GM19239 (cell line): ENCODE measurements at places on chromosomes 12 and 14.

DNA sequence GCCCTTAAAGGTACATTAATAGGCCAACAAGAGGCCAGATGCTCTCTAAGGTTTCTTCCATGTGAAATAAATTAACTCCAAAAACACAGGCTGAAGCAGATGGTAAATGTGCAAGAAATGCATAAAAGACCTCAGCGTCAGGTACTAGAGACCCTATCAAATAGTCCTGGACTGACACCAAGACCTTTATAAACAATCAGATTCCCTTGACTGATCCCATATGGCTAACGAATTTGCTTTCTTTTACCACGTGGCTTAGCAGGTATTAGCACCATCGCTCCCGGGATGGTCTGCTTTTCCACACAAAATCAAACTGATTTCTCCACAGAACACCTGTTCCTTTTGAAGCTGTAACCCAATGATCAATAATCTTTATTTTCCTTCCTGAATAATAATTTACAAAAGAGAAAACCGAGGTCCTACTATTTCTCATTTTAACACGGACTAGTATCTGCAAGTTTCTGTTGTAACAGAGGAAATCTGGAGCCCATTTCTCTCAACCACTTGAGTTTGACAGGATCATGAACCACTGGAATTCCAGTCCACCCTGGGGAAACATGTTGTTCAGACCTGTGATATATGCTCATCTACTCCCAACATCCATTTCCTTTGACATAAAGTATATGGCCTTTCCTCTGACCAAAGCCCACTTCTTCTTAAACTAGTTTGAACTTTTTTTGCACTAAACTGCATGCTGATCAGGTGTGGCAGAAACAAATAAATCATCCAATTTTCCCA, 48.2 kb upstream of the DAAM1 start:
- DNase-seq = no peak

DNA sequence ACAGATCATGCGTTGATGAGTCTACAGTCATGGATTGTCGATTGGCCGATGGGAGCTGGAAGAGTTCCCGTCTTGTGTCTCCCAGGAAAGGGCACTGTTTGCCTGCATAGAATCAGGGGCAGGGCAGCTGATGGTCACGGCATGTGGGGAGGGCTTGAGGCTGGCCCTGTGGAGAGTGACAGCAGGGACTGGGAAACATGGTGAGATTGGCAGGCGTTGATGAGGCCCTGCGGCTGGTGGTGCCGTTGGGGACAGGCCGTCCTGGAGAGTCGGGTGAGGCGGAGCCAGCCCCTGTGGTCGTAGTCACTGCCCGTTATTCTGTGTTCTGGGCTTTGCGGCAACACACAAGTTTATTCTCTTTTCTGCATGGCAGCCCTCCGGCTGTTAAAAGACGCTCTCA, 52.9 kb downstream of the TECPR2 start:
- no peak for DNase-seq

DNA sequence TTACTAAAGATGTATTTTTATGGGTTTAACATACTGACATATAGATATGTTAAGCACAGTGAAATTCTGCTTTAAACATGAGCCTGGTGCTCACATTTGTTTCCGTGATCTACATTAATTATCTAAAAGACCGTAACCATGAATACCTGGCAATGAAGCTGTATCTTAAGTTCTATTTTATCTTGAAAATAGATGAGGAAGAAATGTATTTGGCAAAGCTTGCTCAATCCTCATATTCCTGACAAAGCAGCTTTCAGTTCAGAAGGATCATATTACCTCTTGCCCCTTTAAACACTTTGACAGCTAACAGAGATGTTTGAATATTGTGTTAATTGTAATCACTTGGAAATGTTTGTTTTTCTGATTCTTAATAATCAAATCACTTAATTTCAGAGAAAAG, 9.8 kb downstream of the EPYC start:
- no peak for DNase-seq

GRCh38 chr12:16243487-16244412, 33.7 kb downstream of the SLC15A5 start:
- DNase-seq = no peak

DNA sequence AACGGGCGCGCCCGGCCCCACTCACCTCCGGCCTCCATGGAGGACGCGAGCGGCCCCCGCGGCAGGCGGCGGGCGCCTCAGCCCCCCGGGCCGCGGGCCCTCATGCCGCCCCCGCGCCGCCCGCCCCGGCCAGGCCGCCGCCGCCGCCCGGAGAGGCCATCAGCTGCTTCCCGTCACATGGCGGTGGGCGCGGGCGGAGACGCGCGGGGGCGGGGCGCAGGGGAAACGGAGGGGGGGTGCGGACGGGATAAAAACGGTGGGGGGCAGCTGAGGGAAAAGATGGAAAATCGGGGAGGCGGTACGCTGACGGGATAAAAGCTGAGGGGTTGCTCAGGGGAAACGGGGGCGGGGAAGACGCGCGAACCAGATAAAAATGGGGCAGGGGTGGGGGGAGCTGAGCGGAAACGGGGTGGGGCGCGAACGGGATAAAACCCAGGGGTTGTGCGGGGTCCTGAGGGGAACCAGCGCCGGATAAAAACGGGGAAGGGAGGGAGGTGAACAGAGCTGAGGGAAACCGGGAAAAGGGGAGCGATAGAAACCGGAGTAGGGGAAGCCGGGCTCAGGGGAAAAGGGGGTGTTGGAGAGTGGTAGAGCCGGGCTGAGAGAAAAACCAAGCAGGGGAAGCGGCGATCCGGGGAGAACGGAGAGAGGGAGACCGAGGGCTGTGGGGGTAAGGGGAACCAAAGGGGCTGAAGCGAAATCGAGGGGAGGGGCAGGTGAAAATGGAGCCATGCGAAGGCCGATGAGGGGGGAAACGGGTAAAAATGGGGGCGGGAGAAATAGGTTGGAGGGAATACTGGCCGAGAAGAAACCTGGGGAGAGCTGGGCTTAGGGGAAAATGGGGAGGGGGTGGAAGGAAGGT, at the start of gene WSB2:
WSB2 (minus strand) TSS at position 169 of the 862 bp plus-strand sequence; CDS start at position 38, 131 bp downstream.
- DNase-seq = peak; percentile 56

DNA sequence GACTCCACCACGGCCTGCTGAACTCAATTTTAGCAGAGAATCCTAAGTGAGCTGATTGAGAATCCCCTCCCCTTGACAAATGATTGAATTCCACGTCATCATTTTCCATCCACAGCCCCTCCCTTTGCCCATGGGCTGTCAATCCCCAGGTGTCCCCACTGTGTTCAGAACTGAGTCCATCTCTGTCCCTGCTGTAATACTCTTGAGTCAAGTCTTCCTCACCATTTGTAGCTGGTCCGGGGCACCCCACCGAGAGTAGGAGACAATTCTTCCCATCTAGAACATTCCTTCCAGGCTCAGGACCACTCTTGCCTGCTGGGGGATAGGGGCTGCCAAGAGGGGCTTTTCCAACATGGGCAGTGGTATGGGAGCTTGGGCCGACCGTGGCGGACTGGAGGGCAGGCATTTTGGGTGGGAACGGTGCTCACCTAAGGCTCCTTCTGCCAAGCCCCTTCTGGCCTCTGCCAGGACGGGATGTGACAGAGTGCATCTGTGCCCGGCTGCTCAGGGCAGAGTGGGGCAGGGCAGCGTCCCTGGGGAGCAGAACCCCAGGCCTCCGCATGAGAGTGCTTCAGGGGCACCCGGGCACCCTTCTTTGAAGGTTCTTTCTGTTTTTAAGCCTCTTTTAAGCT, 218.1 kb upstream of the RTL1 start:
- DNase-seq = no peak

GRCh38 chr12:15011162-15011561, 38.3 kb downstream of the PDE6H start:
- no peak for DNase-seq

DNA sequence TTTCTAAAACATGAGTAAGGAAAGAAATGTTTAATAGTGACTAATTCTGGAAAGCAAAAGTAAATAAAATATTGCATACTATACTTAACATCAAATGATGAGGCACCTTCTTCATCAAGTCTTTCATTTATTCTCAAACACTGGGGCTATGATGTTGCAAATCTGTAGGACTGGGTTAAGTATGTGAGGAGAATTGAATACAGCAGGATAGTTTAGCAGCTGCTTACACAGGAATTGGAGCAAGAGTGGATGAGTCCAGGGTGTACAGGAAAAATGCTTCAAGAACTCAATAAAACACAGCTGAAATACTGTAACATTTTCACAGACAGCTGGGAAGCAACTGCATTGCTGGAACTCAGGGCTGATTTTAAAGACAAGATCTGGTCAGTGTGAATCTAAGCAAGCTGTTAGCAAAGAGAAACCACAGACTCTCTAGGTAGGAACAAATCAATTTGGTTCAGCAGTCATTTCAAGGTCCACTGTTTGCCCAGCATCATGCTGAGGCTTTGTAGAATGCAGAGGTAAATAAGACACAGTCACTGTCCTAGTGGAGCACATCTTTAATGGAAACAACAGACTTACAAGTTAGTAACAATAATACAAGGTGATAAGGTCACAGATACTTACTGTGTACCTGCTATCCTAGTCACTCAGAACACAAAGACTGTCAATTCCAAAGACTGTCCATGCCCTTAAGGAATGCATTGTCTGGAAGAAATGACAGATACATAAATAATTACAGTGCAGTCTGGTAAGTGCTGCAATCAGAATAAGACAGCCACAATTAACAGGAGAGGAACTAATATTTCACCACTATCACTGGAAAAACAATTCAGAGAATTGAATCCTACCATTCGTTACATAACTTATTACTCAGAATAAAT, 96.8 kb upstream of the DACT1 start:
- DNase-seq = no peak

- DNase-seq = no peak
Measured at GRCh38 chr12:104758771-104759170, 199.3 kb downstream of the SLC41A2 start.

- DNase-seq = no peak
Measured at GRCh38 chr12:68675101-68675842, 11.5 kb upstream of the NUP107 start.

DNA sequence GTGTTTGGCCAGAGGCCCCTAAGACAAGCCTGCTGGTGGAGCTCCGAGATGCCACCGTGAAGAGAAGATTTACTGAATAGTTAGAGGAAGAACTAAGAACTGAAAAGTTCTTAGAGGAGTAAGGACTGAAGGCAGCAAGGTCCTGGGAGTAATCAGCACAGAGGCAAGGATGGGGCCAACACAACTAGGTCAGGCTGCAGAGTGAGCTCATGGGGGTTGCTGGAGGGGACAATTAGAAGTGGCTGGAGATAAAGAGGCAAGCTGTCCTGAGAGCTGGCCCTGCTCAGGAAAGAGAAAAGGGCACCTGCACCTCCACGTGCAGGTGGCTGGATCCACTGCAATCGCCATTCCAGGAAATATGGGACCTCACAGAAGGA, 52.7 kb downstream of the NFKBIA start:
- no peak for DNase-seq

DNA sequence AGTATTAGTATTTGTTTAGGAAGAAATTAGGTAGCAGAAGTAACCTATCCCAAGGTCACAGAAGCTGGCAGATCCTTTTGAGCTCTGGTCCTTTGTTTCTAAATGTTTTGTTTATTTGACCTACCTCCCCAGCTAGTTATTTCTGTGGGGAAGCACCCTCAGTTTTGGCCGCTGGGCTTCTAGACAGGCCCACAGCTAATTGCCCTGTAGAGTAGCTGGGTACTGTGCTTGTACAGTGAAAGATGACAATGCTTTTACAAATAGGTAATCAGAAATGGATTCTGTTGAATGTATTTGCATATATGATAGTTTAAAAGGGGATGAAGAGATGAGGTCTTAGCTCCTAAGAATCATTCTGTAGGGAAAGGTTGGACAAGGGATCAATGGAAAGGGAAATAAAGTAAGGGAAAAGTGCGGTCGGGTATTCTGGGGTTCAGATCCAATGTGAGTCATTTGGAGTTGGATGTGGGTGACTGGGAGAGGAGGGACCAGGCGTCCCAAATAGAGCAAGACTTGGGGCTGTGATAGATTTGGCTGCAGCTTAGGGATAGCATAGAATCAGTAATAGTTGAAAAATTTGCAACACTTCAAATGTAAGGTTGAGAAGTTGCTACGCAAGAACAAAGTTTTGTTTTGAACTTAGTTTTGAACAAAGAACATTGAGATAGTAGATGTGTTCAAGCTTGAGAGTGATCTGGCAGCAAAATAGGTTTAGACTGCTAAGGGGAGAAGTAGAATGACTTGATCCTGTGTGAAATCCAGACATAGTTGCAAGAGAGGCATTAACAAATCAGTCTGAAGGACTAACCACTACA, 3.6 kb downstream of the NUDT4 start:
- DNase-seq = no peak

DNA sequence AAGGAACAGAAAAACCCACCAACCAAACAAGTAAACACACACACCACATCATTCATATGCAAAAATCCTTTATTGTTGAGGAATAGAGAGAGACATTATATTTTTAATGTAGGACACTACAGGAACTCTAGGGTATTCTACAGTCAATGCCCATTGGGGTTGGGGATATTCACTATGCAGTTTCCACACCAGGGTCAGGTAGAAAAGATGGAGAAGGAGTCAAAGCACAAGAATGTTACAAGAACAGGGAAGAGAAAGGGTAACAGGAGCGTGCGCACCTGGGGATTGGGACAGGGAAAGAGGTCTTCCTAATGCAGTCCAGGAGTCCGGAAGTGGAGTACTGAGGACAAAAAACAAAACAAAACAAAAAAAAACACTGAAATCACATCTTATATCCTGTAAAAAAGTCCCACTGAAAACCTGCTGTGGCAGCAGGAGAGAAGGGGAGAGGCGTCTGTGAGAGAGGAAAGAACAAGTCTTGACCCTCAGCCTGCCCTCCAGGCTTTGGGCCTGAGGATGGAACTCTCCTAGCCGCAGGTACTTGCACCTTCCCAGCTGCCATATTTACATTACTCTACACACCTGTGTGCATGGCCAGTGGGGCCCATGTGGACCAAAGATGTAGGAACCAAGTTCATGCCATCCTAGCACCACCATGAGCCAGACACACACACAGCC, 3.7 kb upstream of the ZBTB39 start:
- no peak for DNase-seq

DNA sequence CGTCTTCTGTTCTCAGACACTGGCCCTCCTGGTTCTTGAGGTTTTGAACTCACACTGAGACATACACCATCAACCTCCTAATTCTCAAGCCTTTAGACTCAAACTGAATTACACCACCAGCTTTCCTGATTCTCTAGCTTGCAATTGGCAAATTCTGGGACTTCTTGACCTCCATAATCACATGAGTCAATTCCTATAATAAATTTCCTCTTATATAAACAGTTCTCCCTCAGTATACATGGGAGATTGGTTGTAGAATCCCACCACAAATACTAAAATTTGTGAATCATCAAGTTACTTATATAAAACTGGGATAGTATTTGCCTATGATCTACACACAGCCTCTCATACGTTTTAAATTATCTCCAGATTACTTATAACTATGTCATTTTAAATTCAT, 162.2 kb downstream of the DIO2 start:
- no peak for DNase-seq

- no peak for DNase-seq
Measured at GRCh38 chr14:103122947-103123633, at the start of gene TNFAIP2. Gene TNFAIP2, plus strand, starts transcription at chr14:103123461. Its CDS starts 2,997 bp downstream, at chr14:103126458.

- no peak for DNase-seq
Measured at GRCh38 chr12:19894803-19895202, 455.5 kb downstream of the AEBP2 start.

GRCh38 chr14:97707603-97708002, 910.4 kb downstream of the VRK1 start:
- DNase-seq = no peak
